Activated naive CD4-positive, alpha-beta T cell treated with anti-CD3 and anti-CD28 coated beads, Interleukin-2, amount 50 U/mL, for 16 hours (primary cell): ENCODE measurements at places on chromosomes 16 and 17.

GRCh38 chr17:48818361-48818841 lies 1.4 kb upstream of the TTLL6 start:
- no peak for DNase-seq

DNA sequence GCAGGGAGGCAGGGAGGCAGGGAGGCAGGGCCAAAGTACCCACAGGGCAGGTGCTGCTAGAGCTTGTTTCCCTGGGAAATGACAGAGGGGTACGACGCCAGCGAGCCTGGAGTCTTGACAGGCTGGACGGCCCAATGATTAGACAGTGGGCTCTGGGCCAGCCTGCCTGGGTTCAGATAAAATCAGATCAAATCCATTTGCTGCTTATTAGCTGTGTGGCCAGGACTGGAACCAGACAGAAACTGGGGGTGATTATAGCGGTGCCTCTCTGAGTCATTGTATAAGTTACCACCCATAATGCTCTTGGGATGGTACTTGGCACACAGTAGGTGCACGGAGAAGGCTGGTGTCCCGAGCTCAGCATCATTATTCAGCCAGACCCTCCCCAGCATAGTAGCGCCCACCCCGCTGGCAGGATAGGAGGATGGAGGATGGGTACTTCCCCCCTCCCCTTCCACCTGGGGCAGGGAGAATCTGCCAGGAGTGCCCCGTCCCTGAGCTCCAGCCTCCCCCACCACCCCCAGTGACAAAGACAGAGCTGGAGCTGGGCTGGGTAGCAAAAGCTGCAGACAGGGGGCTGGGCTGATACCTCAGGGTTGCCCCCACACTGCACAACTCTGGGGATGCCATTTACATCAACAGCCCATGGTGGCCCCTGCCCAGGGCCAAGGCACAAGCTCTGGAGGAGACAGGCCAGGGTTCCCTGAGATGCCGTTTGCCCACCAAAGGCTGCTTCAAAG lies 77.6 kb upstream of the TNRC6C start:
- DNase-seq = no peak

DNA sequence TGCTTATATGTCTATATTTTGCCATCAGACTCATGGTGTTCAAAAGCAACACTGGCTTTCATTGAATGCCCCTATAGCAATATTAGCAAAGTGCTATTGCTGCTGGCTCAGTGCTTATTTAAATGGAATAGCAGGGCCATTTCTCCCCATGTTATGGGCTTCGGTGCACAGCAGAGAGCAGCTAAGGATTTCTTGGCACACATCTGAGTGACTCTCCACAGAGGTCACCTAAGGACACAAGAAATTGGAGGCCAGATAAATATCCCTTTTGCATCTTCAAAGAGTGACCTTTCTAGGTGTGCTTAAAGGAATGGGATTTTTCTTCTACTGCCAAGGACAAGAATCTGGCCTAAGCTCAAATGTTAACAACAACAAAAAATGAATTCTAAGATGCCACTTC lies 751.8 kb downstream of the CDH11 start:
- DNase-seq = no peak

DNA sequence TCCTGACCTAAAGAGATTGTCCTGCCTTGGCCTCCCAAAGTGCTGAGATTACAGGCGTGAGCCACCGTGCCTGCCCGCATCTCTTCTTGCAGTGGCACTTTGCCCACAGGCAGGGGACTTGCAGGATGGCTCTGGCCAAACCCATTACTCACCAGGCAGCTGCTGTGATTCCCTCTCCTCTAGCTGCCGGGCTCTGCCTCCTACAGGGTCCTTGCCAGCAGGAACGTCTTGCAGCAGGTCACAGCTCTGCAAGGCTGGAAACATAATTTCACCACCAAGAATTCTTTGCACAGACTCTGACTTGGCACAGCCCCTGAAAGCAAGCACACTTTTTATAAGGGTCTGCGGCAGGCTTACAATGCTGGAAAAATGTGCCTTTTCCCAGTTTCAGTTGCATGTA lies 20.3 kb downstream of the COX4I1 start:
- no peak for DNase-seq

DNA sequence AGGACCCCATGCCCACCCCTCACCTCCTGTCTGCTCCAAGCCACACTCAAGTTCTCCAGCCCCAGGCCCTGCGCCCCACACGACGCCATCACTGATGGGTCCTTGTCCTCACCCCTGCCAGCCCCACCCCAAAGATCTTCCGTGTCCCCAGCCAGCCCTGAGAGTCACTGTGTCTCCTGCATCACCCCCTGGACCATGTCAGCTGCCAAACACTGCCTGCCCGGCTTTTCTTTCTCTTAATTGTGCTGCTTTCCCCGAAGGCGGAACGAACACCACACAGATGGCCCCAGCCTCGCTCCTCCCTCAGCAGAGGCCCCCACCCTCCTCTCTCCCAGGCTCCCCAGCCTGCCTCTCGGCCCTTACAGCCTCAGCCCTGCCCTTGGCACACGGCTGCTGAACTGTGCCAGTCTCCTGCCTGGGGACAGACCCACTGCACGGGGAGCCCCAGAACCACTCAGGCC lies 4.8 kb upstream of the GAA start:
- no peak for DNase-seq

GRCh38 chr17:50562242-50563091 lies 2.0 kb downstream of the CACNA1G start:
- DNase-seq = peak; percentile 19

GRCh38 chr17:57245786-57246185 lies 10.5 kb upstream of the MSI2 start:
- DNase-seq = no peak

DNA sequence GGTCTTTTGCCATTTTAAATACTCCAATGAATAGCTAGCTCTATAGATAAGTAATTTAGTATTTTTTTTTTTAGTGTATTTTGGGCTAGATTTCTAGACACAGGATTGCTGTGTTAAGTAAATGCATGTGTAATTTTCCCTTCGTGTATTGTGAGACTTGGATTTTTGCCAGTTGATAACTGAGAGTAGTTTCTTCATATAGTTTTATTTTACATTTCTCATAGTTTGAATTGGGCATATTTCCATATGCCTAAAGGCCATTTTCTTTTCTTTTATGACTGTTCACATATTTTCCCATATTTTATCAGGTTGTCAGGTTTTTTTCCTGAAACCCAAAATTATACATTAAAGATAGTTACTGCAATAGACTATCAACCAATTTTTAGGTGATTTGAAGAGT lies 59.4 kb downstream of the BPTF start:
- DNase-seq = no peak

- no peak for DNase-seq
Observed at GRCh38 chr16:26051063-26051462, 359.3 kb downstream of the HS3ST4 start.

DNA sequence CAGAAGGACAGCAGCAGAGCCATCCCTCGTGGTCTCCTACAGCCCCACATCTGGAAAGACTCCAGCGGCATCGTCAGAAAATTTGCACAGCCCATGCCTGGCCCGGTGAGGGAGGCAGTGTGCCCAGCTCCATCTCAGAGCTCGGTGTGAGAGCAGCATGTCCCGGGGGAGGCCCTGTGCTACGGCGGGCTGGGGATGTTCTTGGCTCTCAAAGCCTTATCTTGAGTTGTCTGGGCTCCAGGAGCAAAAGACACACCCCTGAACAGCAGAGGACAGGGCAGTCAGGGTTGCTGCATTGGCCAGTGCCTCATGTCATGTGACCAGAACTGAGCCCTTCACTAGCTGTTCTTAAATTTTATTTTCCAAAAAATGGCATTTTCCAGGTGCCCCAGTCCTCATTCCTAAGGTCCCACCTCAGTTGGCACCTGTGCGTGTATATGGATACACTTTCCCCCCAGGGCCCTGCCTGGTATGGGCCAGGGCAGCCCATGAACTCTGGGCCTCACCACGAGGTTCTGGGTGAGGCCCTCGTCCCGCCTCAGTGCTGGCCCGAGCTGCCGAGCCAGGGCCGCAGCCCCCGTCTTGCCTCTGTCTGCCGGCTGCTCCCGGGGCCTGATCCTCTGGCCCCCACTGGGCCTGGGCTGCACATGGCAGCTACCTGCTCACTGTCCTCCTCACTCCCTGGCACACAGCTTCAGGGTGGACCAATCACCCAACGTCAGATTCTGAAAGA lies 3.0 kb downstream of the NUDT16L1 start:
- DNase-seq = no peak

DNA sequence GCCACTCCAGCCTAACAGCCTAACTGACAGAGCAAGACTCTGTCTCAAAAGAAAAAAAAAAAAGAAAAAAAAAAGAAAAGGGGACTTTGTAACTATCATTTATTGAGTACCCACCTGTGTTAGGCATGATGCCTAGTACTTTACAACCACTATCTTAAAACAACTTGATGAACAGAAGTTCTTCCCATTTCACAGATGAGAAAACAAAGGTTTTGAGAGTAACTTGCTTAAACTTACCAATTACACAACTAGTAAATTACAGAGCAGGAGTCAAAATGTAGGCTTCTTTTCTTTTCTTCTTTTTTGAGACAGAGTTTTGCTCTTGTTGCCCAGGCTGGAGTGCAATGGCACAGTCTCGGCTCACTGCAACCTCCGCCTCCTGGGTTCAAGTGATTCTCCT lies 96.8 kb upstream of the CORO6 start:
- no peak for DNase-seq

- DNase-seq = no peak
Observed at GRCh38 chr17:6558276-6558675, 1.9 kb upstream of the PITPNM3 start.

DNA sequence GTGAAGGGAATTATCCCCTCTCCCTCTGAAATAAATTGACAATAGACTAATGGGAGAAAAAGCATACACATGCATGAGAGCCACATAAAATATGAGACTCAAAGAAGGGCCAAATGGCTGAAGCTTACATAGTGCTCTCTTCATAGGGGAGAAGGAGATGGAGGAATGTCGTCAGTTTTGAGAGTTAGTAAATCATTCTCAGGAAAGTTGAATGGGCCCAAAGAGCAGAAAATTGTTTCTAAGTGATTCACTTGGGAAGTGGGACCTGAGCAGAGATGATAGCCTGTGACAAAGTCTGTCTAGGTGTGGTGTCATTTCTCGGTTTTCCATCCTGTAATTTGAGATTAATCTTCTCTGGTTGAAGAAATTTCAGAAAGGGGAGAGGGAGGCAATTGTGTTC lies 35.0 kb downstream of the BCAS3 start:
- no peak for DNase-seq

DNA sequence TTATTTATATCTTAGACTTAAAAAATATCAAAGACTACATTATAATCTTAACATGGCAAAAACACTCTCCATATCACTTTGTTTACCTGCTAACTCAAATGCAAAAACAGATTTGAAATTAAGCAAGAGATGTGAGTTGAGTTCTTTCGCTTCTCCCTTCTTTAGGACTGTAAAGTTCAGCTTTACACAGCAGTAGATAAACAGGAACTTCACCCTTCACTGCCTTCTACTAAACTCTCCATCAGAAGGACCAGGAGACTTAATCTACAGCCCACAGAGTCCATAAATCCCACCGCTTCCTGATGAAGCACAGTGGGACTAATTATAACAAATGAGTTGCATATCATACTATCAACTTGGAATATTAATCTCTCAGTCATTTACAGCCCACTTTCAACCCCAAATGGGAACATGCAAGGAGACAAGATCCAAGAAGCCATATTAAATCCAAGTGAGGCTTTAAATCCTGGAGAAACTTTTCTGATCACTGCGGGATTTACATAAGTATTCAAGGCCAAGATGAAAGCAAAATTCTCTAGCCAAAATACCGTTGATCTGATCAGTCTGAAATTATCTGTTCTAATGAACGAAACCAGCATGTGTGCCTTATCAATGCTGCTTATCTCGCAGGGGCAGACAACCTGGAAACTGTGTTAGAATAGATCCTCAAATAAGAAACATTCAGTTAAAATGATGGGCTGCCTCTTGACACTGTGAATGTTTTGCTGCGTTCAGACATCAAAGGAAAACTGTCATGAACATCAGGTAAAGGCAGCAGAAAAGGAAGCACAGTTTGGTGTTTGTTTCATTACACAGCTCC lies 1.6 kb downstream of the AMFR start:
- no peak for DNase-seq

- peak; percentile 31 for DNase-seq
Observed at GRCh38 chr17:59607817-59608403, 11.8 kb upstream of the CLTC start.

DNA sequence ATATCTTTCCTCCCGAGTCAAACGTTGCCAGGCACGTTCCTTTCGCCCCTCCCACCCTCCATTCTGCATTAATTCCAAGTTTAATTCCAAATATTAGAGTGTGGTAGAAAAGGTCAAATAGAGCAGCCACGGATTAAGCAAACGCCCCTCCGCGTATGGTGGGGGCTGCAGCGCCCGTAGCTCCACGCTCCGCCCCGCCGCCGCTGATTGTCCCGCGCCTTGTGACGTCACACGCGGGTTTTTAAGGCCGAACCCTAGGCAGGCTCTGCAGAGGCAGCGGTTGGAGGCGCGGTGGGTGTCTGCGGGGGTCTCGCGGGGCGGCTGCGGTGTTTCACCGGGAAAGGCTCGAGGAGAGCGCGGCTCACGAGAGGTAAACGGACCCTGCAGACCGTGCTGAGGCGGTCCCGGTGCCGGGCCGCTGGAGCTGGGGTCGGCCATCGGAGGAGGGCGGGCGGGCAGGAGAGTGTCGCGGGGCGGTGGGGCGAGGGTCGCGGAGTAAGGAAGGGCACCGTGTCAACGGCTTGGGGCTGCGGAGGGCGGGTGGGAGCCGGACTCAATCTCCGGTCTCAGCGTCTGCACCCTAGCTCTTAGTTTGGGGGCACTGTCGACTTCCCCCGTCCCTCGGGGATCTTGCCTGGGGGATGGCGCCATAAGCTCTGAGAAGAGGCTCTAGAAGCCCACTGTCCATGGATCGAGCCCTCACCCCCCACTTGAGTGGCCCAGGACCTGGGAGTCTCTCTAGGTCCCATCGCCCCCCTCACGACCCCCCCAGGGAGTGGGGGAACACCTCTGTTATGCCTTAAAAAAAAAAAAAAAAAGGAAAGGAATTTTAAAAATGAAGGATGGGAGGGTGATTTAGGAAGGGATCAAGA lies at the start of gene ARL4D:
Gene ARL4D (plus strand): TSS at position 270 of the 872 bp plus-strand sequence. CDS start 740 bp downstream, outside the sequence.
- peak; percentile 85 for DNase-seq

DNA sequence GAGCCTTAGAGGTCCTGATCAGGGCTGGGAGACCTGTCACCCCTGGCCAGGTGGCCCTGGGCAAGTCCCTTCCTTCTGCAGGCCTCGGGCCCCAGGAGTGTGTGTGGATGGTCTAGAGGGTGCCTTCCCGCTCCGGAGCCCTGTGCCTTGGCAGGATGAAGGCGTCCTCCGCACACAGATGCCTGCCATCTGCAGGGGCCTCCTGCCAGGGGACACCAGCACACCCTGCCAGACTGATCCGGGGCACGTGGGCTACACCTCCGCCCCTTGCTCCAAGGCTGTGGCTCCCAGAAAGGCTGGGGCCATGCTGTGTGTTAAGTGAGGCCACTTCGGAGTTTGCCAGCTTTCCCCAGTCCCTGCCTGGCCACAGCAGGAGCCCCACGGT lies 30.7 kb downstream of the NPTX1 start:
- no peak for DNase-seq

DNA sequence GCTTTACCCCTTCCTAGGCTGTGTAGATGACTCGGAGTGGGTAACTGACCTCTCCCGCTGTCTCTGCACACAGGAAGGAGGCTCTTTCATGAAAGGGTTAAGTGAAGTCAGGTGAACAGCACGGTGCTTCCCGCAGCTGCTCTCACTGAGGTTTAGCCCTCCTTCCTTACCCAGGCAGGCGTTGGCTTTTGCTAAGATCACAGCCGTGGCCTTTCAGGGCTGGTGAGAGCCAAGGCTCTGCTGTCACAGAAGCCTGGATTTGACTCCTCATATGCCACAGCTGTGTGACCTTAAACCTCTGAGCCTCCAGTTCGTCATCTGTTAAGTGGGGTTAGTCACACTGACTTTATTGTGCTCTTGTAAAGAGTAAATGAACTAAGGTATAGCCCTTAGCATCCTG lies 90.9 kb upstream of the PLCG2 start:
- DNase-seq = no peak
